ENCODE measurements at places on chromosomes 5 and 9.

- H3K4me1 ChIP-seq: no peaks in the 10 kb centered on the region
- no peak for DNase-seq
- H3K27ac ChIP-seq: no peak overlapping the region
- no peak overlapping the region for H3K4me3 ChIP-seq
- H3K27me3 ChIP-seq: peaks cover 18% of the 10 kb centered on the region
Measured at GRCh38 chr9:126287166-126287866, 39.3 kb upstream of the MVB12B start.

- H3K27me3 ChIP-seq: no peaks in the 10 kb centered on the region
- H3K36me3 ChIP-seq: no peaks in the 10 kb centered on the region
- H3K27ac ChIP-seq: peak overlapping the region; percentile 77
Measured at GRCh38 chr5:72951671-72952468, 4.0 kb upstream of the FCHO2 start.

DNA sequence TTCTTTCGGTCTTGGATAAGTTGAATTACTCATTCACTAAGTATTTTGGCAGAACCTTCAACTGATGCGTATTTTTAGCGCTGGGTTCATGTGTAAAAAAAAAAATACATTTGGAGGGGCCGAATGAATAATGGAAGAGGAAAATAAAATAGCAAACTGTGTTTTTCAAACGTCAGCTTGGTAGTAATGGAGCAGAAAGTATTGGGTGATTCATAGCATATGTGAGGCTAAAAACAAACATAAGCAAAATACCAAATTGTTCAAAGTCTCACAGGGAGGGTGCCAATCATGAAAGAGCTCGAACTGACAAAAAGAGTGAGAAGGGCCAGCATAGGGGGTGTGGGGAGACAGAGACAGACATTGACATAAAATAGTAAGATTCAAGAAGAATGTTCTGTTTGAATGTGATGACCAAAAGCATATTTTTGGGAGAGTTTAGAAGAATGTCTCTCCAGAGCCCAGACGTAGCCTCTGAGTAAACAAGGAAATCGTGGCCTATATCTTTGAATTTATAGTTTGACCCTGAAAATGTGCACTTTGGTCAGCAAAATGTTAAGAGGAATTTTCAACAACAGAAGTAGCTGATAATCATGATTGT, 174.9 kb upstream of the HMHB1 start:
- no peak for DNase-seq
- H3K27ac ChIP-seq: peak overlapping the region; percentile 50
- no peak overlapping the region for H3K4me3 ChIP-seq
- no peaks in the 10 kb centered on the region for H3K27me3 ChIP-seq

GRCh38 chr9:130908878-130909355, 12.3 kb upstream of the QRFP start:
- no peaks in the 10 kb centered on the region for H3K4me1 ChIP-seq
- no peak overlapping the region for H3K27ac ChIP-seq
- H3K27me3 ChIP-seq: no peaks in the 10 kb centered on the region
- H3K36me3 ChIP-seq: no peaks in the 10 kb centered on the region

DNA sequence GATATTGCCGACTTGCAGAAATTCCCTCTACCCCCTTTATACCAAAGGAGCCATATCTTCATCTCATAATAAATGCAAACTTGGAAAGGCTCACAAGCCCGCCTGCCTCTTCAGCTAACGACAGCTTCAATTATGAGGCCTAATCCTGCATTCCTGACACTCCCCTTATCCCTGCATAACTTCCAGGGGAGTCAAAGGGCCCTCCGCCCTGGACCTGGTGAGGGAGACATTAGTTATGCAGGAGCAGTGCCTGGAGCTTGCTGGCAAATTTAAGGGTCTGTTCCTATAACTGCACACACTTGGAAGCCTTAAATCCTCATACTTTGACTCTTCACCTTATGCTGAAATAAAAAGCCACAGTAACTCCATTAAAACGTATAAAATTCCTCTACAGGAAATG, 617.9 kb downstream of the BNC2 start:
- DNase-seq: no peak
- H3K36me3 ChIP-seq: no peaks in the 10 kb centered on the region
- H3K4me3 ChIP-seq: no peak overlapping the region
- H3K27ac ChIP-seq: no peak overlapping the region
- H3K4me1 ChIP-seq: peaks cover 5% of the 10 kb centered on the region

- H3K27ac ChIP-seq: no peak overlapping the region
- no peaks in the 10 kb centered on the region for H3K4me1 ChIP-seq
- H3K27me3 ChIP-seq: no peaks in the 10 kb centered on the region
- H3K36me3 ChIP-seq: no peaks in the 10 kb centered on the region
- no peak overlapping the region for H3K4me3 ChIP-seq
Measured at GRCh38 chr5:6197427-6197826, 180.9 kb downstream of the MED10 start.

DNA sequence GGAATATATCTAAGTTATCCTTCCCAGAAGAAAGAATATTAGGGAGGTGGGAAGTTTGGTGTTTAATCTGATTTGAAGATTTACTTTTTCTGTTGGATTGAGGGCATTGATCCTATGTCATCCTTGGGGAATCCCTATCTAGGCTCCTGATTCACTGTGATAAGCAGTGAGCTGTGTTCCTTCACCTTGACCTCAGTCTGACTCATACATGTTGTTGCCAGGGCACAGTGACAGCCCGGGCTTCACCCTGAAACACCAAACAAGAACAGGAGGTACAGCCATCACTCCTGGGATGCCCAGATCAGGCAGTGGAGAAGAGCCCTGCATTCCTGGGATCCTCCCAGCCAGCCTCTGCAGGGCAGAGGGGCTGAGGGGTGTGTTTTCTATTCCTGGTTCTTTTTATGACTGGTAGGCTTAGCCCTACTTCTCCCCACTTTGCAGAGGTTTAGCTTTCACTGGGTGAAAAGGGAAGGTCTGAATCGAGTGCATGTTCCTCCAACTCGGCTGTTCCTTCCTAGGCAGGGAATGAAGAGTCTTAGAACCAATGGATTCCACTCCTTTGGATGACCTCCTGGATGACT, 3.1 kb upstream of the FAM53C start:
- DNase-seq: no peak
- no peaks in the 10 kb centered on the region for H3K36me3 ChIP-seq

DNA sequence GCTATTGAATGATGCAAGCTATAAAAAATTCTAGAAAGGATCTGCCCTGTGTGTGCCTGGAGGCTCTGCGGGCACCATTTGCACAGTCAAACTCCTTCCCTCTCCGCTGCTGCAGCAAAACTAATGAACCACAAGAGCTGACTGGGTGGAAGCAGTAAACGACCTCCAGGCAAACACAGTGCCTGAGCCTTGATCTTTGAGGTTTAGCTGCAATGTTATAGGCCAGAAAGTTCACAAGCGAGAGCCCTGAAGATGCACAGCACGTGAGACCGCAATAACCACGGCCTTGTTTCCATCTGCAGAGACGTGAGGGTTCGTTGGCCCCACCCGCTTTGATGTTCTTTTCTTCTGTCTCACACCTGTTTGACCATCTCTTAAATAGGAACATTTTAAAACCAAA, 69.2 kb upstream of the S1PR3 start:
- DNase-seq: no peak
- no peaks in the 10 kb centered on the region for H3K27me3 ChIP-seq
- no peak overlapping the region for H3K27ac ChIP-seq
- H3K4me3 ChIP-seq: no peak overlapping the region

DNA sequence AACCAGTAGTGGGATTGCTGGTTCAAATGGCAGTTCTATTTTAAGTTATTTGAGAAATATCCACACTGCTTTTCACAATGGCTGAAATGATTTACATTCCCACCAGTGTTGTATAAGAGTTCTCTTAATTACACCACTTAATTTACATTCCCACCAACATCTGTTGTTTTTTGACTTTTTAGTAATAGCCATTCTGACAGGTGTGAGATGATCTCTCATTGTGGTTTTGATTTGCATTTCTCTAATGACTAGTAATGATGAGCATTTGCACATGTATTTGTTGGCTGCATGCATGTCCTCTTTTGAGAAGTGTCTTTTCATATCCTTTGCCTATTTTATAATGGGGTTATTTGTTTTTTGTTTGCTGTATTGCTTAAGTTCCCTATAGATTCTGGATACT, 688.3 kb downstream of the PRR16 start:
- H3K27me3 ChIP-seq: no peaks in the 10 kb centered on the region
- no peaks in the 10 kb centered on the region for H3K4me1 ChIP-seq
- H3K4me3 ChIP-seq: no peak overlapping the region
- no peaks in the 10 kb centered on the region for H3K36me3 ChIP-seq

DNA sequence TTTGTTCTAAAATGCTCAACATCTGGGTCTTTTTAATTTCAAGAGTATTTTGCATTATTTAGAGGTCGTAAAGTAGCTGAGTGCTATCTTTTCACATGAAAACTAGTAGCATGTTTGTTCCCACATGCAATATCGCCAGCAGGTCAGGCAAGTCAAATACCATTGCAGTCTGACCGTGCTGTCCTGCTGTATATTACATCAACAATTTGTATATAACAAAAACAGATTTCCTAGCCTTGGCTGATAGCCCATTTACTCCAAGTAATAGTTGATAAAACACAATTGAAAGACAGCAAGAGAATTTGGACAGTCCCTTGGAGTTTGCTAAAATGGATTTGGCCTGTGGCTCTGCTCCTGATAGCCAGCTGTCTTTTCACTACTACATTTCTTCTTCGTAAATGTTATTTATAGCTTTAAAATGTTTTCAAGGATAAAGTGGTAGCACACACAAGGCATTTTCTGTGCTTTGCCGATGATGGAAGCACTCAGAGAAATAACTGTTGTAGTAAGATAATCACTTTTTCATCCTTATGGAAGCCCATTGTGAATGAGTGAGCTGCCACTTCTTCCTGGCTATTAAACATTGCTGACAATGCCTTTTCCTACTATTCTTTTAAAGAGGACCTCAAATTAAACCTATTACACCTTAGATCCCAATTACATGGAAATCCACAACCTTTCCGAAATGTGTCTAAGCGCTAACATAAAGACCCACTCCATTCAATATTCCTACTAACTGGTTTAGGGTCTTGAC, 992.1 kb downstream of the MAT2B start:
- H3K4me3 ChIP-seq: no peak overlapping the region
- no peaks in the 10 kb centered on the region for H3K4me1 ChIP-seq
- no peaks in the 10 kb centered on the region for H3K36me3 ChIP-seq
- no peaks in the 10 kb centered on the region for H3K27me3 ChIP-seq

GRCh38 chr9:27118916-27119315, 9.9 kb downstream of the TEK start:
- peaks cover 28% of the 10 kb centered on the region for H3K4me1 ChIP-seq
- peak; percentile 84 for DNase-seq
- H3K36me3 ChIP-seq: no peaks in the 10 kb centered on the region
- no peaks in the 10 kb centered on the region for H3K27me3 ChIP-seq

DNA sequence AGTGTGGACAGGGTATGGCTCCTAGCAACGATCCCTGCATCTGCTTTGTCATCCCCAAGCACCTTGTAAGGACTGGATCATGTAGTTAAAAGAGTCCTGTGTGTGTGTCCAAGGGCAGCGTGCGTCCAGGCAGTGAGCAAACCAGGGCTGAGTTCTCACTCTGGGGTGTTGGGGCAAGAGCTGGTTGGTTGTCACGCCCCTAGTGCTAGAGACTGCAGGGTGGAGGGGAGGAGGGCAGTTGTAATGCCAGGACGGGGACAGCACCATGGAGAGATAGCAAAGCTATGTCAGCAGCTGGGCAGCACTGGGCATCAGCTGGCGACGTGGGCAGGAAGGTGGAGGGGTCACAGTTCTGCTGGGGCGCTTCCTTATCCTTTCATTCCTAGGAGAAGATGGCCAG, 100.8 kb downstream of the ZNF618 start:
- no peak overlapping the region for H3K27ac ChIP-seq
- H3K4me3 ChIP-seq: no peak overlapping the region
- H3K4me1 ChIP-seq: peaks cover 27% of the 10 kb centered on the region
- no peaks in the 10 kb centered on the region for H3K27me3 ChIP-seq

GRCh38 chr5:176651472-176651980, 4.2 kb downstream of the TSPAN17 start:
- no peak overlapping the region for H3K4me3 ChIP-seq
- H3K27ac ChIP-seq: no peak overlapping the region
- DNase-seq: no peak
- peaks cover 8% of the 10 kb centered on the region for H3K36me3 ChIP-seq
- H3K4me1 ChIP-seq: peaks cover 18% of the 10 kb centered on the region
- no peaks in the 10 kb centered on the region for H3K27me3 ChIP-seq

Measured in osteoblast (primary cell).